Activated CD8-positive, alpha-beta memory T cell treated with anti-CD3 and anti-CD28 coated beads for 1 hour (primary cell): ENCODE measurements at places on chromosomes 4 and X.

DNA sequence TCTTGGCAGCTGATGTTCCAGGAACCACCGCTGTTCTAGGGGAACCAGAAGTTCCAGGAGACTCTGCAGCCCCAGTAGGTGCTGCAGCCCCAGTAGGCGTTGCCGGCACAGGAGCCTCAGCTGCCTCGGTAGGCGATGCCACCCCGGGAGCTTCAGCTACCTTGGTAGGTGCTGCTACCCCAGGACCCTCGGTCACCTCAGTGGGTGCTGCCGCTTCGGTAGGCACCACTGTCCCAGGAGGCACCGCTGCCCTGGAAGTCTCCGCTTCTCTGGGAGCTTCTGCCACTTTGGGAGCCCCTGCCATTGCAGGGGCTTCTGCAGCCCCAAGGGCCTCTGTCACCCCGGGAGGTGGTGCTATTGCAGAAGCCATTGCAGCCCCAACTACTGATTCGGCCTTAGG lies 2.8 kb downstream of the ARMCX2 start:
- DNase-seq, result no peak

GRCh38 chrX:41870719-41871151 lies 52.6 kb downstream of the CASK start:
- DNase-seq, result no peak

DNA sequence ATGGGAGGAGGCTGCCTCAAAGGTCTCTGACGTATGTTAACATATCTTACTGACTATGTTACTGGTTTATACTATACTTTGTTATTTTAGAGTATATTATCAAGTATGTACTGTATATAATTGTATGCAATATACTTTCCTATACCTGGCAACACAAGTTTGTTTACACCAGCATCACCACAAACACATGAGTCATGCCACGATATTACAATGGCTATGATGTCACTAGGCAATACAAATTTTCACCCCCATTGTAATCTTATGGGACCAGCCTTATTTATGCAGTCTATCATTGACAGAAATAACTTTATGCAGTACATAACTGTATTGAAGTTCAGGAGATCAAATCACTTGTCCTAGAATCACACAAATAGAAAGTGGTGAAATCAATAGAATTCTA lies 329.9 kb upstream of the SLC7A11 start:
- no peak for DNase-seq

DNA sequence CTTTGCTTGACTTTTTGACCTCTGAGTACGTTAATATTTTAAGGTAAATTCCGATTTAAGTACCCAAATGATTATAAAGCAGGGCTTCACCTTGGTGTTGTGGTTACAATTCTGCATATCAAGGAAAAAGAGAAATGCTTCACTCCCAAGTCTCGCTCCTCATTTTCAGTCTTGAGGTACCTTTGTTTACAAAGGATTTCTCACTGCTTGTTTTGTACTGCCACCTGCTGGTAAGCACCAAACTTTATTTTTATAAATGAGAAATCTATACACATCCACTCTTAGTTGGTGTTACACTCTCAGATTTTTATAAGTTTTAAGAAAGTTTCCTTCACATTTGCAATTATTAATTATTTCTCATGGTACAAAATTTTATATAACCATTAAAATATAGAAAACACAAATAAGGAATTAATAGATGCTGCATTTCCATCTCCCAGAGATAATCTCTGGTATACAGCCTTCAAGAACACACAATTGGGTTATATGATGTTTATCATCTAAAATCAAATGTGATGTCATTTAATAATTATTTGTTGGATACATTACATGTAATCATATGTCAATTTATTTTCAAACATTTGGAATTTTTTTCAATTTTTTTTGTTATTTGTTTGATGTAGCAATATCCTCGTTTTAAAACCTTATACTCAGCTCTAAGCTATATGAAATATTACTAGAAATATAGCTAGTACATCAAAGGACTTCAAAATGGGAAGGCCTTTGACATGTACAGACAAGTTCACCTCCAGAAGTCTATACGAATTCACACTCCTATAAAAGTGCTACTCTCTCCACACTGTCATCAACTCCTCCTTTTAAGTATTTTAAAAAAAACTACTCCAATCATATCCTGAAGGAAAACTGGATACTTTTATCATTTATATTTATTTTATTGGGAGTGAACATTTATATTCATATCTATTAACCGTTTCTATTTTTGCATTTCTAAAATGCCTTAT lies 179.9 kb downstream of the KCNIP4 start:
- no peak for DNase-seq

DNA sequence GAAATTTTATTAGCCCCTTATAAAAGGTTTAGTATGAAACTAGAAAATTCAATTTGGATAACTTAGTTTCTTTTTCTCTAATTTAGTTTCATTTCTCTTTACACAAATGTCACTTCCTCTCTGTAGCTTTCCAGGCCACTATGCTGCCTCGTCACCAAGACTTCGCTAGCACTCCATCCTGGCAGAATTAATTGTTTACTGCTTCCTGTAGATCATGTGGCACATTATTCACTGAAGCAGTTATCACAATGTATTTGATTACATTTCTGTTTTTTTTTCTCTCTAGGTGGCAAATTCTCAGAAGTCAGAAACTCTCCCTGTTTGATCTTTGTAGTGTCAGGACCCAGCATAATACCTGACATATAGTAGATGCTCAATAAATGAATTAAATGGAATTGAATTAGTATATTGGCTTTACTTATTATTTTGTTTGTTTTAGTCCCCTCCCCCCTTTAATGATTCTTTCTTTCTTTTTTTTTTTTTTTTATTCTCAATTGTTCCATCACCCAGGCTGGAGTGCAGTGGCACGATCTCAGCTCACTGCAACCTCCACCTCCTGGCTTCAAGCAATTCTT lies 9.3 kb upstream of the SAT1 start:
- no peak for DNase-seq

- no peak for DNase-seq
These were observed 4.2 kb upstream of the CFP start for GRCh38 chrX:47633689-47634590.

DNA sequence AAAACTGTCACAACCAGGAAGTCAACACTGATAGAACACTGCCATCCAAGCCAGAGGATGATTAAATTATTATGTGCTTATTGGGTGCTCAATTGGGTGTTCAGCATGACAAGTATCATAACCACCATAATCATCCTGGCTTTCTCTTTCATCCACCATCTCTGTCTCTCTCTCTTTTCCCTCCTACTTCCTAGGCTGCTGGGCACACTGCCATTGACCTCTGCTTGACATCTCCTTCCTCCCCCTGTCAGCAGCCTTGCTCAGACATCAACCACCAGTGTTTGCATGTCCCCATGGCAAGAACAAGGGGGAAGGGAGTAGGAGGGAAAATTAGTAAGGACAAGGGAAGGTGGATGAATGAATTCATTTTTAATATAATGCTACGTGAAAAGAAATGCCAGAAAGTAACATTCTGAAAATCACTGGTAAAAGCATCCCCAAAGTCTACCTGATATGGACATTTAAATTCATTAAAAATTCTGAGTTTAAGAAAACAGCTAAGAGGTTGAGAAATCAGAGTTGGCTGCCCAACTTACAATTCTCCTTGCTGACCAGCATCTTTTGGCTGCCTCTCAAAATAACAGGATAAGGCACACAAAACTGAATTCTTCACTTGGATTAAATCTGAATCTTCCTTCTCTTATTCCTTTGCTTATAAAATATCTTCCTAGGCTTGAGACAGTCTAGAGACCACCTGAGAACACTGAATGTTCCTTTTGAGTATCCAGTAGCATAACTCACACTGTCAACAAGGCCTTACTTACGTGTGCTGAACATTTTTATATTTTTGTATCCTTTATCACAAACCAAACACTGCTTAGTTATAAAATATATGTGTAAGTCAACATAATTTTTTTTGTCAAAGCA lies 48.5 kb downstream of the SNCA start:
- DNase-seq, result no peak
